Tongue (tissue), 3 donors: ENCODE measurements at places on chromosomes 3 and 15. TPM values are rescaled to one million over a fixed set of nuclear protein-coding genes. Genes with fewer than 3 reads are reported as not detected.

GRCh38 chr3:53235545-53235944 lies 20.3 kb downstream of the TKT start:
- DNase-seq: no peak

- no peak for DNase-seq
Observed at GRCh38 chr3:136672457-136672856, 79.7 kb downstream of the STAG1 start.

GRCh38 chr15:55007561-55007960 lies 189.2 kb downstream of the RSL24D1 start:
- peak; percentile 3 for DNase-seq

GRCh38 chr15:66644869-66645268 lies 57.2 kb upstream of the SMAD6 start:
- no peak for DNase-seq

DNA sequence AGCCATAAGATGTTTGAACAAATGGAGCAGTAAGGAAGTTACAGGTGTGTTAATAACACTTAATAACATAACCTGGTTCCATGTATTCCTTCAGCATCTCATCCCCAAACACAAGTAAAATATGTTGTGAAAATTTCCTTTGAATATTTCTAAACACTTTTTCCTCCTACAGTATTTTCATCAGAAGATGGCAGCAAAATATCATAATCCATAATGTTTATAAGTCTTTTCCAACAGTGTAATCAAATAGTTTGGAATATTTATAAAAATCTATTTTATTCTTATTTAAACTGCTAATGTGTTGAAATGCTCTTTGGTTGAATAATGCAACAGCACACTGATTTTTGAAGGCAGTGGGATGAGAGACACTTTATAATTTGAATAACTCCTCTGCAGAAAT lies 1020.5 kb downstream of the OTOL1 start:
- peak; percentile 12 for DNase-seq

DNA sequence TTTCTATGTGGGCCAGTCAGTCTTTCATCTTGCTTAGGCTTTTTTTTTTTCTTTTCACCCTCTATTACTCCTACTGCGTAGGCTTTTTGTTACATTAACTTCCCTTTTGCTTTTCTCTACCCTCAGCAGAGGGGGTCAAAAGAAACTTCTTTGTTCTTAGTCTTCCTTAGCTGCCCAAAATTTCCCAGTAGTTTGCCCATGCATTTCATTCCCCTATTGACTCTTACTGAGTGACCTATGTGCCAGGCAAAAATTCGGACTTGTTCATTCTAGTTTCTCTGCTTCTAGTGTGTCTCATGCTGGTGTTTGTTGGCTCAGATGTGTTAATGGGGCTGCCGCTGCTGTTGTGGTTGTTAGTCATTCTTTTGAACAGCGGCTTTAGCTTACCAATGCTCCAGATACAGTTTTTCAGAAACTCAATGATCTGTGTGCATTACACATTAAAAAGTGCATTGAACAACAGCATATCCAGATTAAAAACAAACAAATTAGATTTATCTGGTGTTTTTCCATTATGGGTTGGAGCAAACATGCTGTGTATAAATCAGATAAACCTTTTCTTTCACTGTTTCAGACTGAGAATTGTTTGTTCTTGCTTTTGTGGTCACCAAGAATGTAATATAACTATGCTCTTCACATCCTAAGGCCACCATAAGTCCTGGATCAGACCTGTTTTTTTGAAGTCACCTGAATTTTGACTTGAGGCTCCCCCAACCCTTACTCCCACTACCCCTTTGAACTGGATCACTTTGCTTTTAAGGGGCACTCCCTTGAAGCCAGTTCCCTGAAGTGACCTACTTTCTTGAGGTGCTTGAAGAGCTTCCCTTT lies 43.1 kb downstream of the PDE8A start:
- no peak for DNase-seq

DNA sequence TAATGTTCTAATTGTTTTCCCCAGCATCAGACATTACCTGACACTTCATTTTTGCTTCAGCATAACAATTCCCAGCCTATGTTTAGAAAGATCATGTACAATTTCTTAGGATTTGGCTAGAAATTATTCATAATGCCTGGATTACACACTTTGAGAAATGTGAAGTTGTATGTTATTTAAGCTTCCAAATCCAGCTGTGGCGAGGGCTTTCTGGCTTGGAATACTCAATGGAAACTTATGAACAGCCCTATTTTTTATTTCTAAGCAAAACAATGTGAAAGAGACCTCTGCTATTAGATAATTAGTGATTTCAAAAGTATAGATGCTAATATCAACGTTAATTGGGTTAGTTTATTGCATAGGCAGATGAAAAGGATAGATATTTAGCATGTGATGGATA lies 341.6 kb downstream of the ZNF385D start:
- no peak for DNase-seq

DNA sequence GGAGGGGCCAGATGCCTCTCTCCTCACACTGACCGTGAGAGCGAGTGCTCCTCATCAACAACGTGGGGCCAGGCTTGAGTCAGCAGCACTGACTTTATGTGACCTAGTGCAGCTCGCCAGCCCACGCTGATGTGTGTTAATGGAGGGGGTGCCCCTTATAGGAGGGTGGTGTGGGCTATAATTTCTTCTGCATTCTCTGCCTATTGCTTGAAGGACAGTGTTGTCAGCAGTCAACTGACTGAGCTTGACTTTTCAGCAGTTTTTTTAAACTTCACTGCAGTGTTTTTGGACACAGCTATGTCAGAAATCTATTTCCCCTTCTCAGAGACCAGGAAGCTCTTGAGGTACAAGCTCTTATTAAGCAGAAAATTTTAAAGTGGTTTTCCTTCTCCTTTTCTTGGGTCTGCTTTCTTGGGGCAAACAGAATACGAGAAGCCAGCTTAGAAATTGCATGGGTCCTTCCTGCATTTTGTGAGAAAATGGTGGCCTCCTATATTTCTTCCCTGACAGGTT lies 304.8 kb upstream of the CTDSPL start:
- DNase-seq: no peak

The C3orf62 gene
- 4.1 TPM for total RNA-seq

GRCh38 chr15:68431792-68432401 lies at the start of gene ITGA11:
Gene ITGA11 (minus strand): TSS chr15:68432163. CDS start chr15:68432066, 97 bp downstream.
- peak; percentile 83 for DNase-seq

The GOLGA8J gene
- total RNA-seq: not detected

The ADGRG7 gene
- not detected for total RNA-seq

DNA sequence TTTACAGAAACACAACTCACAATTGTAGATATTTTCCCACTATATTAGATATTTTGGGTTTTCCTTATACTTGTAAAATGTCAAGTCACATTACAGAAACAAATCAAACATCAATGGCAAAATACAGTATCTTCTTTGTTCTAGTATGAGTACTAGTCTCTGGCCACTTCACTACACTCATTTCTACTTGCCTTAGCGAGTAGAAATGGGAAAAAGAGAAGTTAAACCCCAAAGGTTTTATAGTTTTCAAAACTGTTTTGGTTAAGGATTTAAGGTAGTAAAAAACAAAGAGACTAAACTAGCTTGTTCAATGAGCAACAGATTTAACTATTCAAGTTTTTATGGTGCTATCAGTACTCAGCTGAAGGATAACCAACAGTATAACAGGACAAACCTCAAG lies 81.7 kb downstream of the BTD start:
- no peak for DNase-seq

- DNase-seq: no peak
Observed at GRCh38 chr3:167675848-167676247, 22.1 kb upstream of the WDR49 start.

- no peak for DNase-seq
Observed at GRCh38 chr3:126118591-126118990, 34.7 kb upstream of the SLC41A3 start.

- DNase-seq: peak; percentile 85
Observed at GRCh38 chr15:98865397-98866339, 141.9 kb downstream of the PGPEP1L start.

GRCh38 chr3:159234306-159234705 lies 432.5 kb downstream of the MFSD1 start:
- DNase-seq: no peak

DNA sequence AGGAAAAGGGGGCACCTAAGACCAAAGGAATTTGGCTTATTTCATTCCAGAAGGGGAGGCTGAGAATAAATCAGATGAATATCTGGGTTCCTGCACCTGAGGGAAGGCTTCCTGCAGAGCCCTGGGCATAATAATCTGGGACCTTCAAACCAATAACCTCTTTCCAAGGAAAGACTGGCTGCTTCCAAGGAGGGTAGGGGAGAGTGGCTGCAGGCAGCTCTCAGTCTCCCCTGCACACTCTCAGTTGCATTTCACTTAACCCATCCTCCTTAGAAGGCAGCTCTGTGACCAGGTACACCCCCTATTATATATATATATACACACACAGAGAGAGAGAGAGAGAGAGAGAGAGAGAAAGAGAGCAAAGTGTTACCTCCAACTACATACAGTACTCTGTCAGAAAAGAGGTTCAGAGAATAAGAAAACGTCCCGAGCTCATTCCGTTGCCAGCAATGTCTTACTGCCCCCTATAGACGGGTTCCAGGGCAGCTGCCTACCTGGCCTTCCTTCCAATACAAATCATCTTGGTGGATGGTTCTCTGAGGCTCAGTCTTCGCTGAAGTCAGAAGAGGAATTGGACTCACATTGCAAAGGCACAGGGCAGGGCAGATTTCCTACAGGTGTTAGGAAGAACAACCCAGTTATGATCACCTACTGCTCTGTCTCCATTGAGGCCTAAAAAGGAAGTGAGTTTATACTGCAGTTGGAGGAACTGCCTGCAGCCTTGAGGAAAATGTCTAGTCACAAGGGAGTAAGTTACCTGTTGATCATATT lies 26.1 kb downstream of the CAPN3 start:
- DNase-seq: peak; percentile 49

The TGM4 gene
- not detected for total RNA-seq

The ESYT3 gene
- 5.8 TPM for total RNA-seq

DNA sequence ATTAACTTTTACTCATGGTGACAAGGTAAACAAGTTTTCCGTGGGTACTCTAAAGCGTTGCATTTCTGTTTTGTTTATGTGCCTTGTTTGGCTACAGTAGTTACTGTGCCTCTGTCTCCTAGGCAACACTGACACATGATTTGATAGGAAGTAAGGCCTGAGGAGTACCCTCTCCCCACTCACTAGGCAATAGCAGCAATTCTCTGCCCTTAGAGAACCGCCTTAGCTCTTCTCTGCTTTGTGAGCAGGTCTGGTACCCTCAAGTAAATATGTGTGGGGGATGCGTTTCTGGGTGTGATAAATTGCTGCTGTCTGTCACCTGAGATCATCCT lies at the start of gene IL5RA:
TSS of gene IL5RA (minus strand) at position 76 of the 332 bp plus-strand sequence. CDS start 5,390 bp downstream, outside the sequence.
- DNase-seq: peak; percentile 13

- DNase-seq: no peak
Observed at GRCh38 chr3:50100386-50100785, 11.7 kb downstream of the RBM5 start.

The SPTBN5 gene
- 2.2 TPM for total RNA-seq

DNA sequence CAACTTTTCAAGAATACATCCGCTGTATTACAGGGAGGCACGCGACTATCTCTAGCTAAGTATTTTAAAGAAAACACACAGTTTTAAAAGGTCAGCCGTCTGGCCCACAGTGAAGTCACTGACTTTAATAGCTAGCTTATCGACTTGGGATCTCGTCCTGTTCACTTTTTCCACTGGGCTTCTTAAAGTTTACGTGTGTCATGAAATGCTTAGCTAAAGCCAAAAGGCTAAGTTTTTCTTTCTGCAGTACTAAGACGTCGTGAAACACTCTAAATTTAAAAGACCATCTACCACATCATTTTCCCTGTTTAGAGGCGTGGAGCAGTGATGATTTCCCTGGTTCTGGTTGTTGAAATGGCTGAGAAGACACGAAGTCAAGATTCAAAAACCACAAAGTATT lies 27.1 kb downstream of the LRIG1 start:
- no peak for DNase-seq

The HESX1 gene
- 1.5 TPM for total RNA-seq

GRCh38 chr3:172107403-172107802 lies 68.0 kb downstream of the FNDC3B start:
- DNase-seq: no peak

- no peak for DNase-seq
Observed at GRCh38 chr3:105518203-105518602, 151.5 kb downstream of the ALCAM start.

The CFAP91 gene
- 2.1 TPM for total RNA-seq

The TM4SF1 gene
- 90.2 TPM for total RNA-seq

GRCh38 chr3:170244576-170244975 lies 22.4 kb downstream of the PRKCI start:
- no peak for DNase-seq

GRCh38 chr15:46111730-46112129 lies 476.9 kb downstream of the SQOR start:
- no peak for DNase-seq

DNA sequence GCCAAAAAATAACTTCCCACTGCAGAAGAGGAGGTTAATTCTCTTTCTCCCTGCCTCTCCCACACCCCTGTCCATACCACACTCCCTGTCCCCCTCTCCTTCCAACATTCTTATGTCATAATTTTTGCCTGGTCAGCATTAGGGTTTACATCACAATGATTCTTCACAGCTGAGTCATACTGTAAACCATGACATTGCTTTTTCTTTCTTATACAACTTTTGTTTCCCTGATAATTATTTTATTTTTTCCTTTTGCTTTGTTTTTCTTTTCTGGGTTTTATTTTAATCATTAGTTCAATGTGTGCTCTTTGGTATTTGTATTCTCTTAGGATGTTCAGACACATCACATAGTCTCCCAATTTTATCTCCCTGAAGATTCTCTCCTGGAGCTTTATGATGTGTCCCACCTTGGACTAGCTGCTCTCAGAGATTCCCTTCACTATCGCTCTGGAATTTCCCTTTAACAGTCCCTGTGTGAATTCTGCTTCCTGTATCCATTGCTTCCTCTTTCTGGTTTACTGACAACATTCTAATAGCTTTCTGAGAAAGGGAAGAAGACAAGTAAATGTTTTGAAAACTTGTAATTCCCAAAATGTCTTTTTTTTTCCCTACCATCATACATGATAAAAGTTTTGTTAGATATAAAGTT lies 70.7 kb downstream of the SOX2 start:
- no peak for DNase-seq

The C3orf49 gene
- total RNA-seq: not detected

- peak; percentile 69 for DNase-seq
Observed at GRCh38 chr3:3015185-3016089, 94.7 kb downstream of the IL5RA start.

GRCh38 chr3:182606905-182607504 lies 186.3 kb upstream of the ATP11B start:
- DNase-seq: no peak

The AGBL1 gene
- total RNA-seq: 77.9 TPM

The CSTA gene
- 17.0 TPM for total RNA-seq
